ENCODE measurements at places on chromosomes 4 and X.

- no peak for DNase-seq
Measured at GRCh38 chrX:45140812-45141211, 59.9 kb downstream of the DIPK2B start.

DNA sequence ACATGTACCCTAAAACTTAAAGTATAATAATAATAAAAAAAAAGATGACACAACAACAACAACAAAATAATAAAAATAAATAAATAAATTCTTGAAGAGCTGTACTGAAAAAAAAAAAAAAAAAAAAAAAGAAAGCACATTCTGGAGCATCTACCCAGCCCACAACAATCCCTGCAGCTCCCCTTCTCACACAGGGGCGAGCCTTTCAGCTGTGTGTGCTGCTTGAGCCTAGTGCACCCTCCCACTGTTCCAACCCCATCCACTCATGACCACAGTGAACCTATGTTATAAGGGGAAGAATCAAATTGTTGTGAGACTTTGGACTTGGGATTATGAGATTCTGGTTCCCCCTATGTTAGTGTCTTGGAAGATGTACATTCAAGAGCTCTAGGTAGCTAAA, 161.5 kb upstream of the JADE1 start:
- no peak for DNase-seq

- DNase-seq: no peak
Measured at GRCh38 chr4:69775321-69775867, 15.0 kb upstream of the SULT1B1 start.

- DNase-seq: peak; percentile 24
Measured at GRCh38 chrX:154013614-154014360, 5.9 kb downstream of the IRAK1 start.

DNA sequence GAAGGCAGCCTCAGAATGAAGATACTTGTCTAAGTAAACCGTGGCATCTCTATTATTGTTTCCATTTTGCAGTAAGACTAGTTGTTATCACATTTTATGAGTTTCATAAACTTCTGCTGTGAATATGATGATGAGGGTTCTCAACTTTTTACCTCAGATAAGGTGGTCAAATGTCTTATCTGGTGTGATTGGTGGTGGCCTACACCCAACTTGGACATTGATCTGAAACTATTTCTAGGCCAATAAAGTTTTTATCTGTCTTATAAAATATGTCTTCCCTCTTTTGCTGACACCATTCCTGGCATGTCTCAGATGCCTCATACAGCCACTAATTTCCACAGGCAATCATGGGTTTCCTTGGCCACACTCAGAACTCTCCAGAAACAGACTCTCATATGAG, 480.3 kb upstream of the NR3C2 start:
- no peak for DNase-seq

DNA sequence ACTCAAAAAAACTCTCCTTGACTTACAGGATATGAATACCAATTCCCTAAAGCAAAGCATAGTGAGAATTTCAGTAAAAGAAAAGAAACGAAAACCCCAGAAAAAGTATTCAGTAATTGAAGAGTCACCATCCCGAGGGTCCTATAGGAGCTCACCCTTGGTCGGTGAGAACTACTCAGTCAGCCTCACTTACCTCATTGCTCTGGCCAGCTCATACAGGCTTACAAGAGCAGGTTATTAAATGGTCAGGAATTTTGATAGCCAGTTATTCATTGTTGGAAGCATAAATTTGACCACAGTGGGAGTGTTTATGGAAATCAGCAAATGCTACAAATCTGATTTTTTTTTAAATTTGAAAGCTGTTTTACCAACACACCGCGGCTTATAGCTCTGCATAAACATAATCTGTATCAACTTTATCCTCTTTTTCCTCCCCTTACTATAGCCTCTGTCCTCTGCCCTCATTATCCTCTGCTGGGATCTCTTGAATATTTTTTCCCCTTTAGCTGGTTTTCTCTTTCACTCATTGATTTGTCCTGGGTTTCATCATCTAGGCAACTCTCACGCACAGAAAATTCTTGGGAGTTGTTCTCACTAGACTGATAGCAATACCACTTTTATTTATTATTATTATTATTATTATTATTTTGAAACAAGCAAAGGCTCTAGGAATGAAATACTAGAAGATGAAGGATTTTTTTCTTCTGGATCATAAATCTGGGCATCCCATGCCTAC, 11.0 kb upstream of the CXCL2 start:
- DNase-seq: no peak

DNA sequence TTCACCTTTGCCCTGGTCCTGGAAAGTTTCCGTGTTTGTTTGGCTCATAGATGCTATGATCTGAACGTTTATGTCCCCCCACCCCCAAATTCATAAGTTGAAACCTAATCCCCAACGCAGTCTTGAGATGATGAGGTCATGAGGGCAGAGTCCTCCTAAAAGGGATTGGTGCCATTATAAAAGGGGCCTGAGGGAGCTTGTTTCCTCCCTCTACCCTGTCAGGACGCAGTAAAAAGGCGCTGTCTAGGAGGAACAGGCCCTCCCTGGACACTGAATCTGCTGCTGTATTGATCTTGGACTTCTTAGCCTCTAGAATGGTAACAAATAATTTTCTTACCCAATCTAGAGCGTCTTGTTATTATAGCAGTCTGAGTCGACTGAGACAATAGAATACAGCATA, 2190.6 kb upstream of the TENM3 start:
- DNase-seq: no peak

GRCh38 chr4:7861440-7861881, 78.2 kb downstream of the AFAP1 start:
- peak; percentile 17 for DNase-seq

DNA sequence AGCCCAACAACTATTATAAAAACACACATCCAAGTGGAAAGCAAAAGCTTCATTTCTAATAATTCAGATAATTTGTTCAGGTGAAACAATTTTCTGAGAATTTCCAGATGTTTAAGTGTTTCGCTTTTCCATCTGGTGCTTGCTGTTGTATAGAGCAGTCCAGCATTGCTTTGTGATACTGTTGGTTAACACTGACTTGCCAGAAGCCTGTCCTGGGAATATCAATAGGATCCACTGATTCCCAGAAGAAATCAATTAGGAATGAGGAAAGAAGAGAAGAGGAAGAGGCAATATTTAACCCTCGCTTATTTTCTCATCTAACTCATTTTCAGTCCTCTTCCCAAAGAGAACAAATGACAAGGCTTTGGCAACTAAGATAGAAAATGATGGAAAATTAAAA, 94.9 kb upstream of the DDIT4L start:
- DNase-seq: no peak

DNA sequence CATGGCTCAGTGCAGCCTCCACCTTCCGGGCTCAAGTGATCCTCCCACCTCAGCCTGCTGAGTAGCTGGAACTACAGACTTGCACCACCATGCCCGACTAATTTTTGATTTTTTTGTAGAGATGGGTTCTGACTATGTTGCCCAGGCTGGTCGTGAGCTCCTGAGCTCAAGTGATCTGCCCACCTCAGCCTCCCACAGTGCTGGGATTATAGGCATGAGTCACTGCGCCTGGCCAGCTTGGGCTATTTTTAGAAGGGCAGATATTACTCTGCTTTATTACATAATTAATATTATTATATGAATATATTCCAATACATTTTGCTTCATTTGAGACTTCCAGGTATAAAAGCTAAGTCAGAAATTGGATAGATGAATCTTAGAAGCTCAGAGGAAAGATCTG, 143.7 kb upstream of the ANK2 start:
- no peak for DNase-seq

- no peak for DNase-seq
Measured at GRCh38 chr4:162535121-162535520, 371.3 kb upstream of the FSTL5 start.

- DNase-seq: no peak
Measured at GRCh38 chrX:148984238-148984637, 483.8 kb downstream of the AFF2 start.

DNA sequence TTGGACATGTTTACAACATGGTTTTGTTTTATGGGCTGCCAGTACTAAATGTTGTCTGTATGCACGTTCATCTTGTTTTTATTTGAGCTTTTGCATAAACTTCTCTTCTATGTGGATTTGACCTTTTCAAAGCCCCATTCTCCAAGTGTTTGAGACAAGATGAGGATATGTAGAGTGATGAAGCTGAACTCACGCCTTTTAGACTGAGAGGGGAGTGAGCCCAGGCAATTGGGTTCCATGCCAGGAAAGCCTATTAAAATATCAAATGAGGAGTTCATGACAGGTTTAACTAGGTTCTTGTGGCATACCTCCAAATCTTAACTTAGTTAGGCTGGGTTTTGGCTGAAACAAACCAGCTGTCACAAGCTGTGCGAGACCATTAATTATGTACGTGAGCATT, 170.4 kb upstream of the LDB2 start:
- no peak for DNase-seq

- no peak for DNase-seq
Measured at GRCh38 chrX:110417128-110417527, 58.5 kb downstream of the RTL9 start.

DNA sequence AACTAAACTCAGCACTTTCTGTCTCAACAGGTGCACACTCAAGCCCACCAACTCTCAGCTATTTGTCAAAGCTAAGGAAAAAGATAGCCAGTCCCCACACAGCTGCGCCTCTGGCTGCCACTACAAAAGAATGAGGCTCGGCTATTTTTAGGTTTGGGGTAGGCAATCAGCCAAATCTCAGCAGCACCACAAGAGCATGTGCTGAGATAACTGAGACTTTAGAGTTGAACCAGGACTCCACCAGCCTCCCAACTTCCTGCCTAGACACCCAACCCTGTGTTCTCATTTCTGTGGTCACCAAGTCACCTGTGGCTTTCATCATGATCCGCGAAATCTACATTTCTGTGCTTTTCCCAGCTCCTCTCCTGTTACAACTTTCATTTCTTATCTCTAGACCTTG, 28.0 kb downstream of the DMD start:
- no peak for DNase-seq

- DNase-seq: peak; percentile 55
Measured at GRCh38 chr4:101953949-101954348, 163.4 kb downstream of the BANK1 start.

DNA sequence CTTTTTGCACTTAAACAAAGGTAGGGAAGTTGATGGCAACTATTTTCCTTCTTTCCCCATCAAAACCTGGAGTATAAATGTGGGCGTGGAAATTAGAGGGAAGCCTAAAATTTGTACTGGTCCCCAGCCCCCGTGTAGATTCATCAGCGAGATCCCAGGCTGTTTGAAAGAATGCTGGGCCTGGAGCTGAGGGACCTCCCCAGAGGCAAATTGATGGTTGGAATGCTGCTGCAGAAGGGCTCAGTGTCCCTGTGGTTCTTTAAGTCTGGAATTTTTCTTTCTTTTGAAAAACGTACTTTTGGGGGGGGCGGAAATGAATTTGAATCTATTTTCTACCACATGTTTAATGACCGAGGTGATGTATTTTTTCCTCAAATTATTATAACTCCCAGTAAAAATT, 197.2 kb downstream of the CBR4 start:
- DNase-seq: no peak

- no peak for DNase-seq
Measured at GRCh38 chr4:185396724-185397385, at the start of gene ANKRD37. Gene ANKRD37 (plus strand): TSS chr4:185396841. CDS start chr4:185396924, 83 bp downstream.

DNA sequence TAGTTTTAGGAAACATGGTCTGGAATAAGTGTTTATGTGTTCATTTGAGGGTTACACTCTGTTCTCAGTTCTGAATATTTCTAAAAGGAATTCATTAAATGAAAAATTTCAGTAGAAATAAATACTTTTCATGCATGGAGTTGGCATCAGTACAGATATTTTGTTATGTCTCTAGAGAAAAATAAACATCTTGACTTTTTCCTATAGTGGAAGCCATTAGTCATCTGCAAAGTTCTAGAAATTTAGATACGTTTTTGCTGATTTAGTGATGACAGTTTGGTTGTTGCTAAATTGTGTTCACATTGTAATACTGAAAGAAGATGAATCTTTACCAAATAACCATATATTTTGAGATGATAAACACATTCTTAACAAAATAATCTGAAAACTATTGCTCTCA, 268.2 kb upstream of the TEX13A start:
- DNase-seq: no peak

DNA sequence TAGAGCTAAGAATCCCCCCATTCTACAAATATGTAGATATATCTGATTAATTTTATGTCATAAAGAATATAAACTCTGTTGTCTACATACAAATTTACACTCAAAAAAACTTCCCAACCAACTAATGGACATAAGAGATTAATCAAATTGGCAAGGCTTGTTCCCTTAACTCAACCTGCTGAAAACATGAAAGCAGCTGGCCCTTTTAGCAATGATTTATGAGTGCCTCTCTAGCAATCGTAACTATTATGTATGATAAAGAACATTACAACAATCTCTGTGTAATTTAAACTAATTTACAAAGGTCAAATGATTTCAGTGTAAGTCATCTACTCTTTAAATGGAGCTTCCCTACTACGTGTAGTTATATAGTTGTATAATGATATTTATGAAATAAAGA, 83.1 kb upstream of the FTHL17 start:
- no peak for DNase-seq

DNA sequence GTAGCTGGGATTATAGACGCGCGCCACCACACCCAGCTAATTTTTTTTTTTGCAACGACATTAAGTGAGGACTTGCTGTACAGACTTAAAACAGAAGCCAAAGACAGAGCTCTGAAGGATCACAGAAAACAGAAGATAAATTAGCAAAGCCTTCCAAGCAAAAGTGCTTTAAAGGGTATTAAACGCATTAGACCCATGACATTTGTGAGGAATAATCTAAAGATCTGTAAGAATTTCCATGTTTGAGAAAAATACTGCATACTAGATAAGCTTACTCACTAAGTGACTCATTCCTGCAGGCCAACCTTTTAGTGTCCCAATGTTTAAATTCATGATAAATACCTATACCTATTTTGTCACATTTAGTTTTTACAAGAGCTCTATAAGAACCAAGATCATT, 27.4 kb downstream of the SMARCA1 start:
- no peak for DNase-seq

DNA sequence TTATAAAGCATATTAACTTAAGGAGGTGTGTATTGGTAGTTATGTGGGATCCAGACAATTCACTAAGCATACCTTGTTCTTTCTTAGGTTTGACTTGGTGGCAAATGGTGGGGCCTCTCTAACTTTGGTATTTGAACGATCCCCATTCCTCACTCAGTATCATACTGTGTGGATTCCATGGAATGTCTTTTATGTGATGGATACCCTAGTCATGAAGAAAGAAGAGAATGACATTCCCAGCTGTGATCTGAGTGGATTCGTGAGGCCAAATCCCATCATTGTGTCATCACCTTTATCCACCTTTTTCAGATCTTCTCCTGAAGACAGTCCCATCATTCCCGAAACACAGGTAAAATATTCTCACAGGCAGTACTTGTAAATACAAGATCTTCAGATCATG, 186.4 kb downstream of the DCTD start:
- DNase-seq: no peak

- no peak for DNase-seq
Measured at GRCh38 chr4:83370640-83370906, 35.9 kb upstream of the HPSE start.

DNA sequence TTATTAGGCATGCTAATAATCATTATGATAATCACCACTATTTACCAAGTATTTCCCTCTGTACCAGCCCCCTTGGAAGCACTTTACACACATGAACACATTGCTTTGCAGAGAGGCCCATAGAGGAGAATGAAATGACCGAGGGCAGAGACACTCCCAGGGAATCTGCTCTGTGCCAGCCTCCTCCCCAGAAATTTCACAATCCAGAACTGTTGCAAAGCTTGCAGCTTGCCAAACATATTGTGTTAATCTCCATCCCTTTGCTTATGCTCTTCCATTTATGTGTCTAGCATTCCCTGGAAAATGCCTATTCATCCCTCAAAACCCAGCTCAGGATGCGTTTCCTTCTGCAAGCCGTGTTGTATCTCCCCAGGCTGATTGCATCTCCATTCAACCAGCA, 37.8 kb downstream of the CYTL1 start:
- DNase-seq: no peak
